EH (cell line): ENCODE measurements at places on chromosomes 16 and 17.

DNA sequence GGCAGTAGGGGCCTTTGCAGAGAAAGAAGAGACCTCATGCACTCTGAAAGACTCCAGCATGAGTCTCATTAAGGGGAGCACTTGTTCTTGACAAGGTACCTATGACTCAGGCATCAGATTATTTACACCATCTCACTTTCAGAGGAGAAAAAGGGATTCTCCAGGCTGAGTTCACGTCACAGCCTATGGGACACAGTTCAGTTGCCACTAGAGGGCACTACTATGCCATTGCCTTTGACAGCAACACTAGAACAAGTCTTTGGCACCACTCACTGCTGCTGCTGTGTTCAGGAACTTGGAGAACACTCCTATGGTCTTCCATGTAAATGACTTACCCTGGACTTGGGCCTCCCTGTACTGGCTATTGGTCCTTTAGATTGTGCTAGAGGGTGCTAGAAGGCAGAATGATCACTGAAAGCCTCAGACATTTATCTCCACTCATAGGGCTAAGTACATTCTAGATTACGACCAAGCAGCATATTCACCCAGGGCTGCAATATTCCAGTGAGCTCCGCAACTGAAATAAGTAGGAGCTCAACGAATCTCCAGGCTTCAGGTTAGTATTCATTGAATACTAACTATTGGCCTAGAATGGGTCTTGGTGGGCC, 225.1 kb upstream of the CA10 start:
- no peak for DNase-seq

DNA sequence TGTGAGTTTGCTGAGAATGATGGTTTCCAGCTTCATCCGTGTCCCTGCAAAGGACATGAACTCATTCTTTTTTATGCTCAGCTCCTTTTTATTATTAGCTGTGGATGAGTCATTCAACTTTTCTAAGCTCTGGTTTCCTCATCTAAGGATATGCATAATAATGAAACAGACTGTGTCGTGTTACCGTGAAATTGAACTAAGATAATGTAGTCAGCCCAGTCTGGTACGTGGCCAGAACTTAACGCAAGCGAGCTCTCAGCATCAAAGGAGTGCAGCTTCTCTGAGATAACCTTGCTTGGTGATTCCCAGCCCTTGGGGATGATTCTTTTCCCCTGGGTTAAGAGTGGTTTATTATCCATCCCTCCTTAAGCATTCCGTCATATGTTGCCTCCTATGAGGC, 454.3 kb upstream of the EEF2KMT start:
- DNase-seq = no peak

DNA sequence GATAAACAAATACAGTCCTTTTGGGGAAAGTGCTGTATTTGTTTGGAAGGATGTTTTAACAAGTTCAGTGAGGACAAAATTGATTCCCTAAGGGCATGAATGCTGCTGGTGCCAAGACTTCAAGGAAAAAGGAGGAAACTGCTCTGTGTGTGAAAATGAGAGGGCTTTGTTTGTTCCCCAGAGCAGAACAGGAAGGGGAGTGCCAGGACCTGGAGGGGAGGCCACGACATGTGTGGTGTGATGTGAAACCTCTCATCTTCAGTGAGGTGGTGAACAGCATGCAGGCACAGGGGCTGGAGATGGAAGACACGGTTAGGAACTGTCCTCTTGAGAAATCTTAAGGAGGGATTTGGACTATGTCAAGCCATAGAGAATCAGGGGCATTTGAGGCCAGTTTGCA, 46.6 kb upstream of the GRIN2A start:
- DNase-seq = no peak

- no peak for DNase-seq
Measured at GRCh38 chr17:48542698-48543106, 2.2 kb downstream of the HOXB2 start.

DNA sequence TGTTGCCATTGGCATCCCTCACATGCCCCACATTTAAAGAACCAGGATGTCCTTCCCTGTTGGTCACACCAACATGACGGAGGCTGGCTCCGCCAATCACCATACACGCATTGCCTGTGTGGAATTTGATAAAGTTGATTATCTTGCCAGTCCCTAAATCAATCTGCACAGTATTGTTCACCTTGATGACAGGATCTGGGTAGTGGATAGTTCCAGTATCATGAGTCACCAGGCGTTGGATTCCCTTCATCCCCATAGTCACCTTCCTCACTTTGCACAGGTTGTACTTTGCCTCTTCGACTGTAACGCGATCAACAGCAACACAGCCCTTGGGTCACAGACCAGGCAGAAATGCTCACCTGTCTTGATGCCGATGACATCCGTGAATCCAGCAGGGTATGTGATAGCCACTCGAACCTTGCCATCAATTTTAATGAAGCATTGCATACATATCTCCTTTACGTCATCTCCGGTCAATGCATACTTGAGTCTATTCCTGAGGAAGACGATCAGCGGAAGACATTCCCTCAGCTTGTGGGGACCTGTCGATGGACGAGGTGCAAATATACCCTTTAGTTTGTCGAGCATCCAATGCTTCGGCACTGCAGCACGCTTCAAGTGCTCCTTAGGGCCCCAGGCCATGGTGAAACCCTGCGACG, 14.2 kb downstream of the CTRB2 start:
- no peak for DNase-seq

DNA sequence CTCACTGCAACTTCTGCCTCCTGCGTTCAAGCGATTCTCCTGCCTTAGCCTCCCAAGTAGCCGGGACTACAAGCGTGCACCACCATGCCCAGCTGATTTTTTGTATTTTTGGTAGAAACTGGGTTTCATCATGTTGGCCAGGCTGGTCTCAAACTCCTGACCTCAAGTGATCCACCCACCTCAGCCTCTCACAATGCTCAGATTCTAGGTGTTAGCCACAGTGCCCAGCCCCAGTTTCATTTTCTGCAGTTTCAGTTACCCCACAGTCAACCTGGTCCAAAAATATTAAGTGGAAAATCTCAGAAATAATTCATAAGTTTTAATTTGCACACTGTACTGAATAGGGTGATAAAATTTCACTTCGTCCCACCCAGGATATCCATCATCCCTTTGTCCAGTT, 28.7 kb downstream of the KNOP1 start:
- no peak for DNase-seq

- no peak for DNase-seq
Measured at GRCh38 chr16:6019490-6019991, 921.9 kb upstream of the EEF2KMT start.

GRCh38 chr16:578870-579405, 9.2 kb downstream of the PIGQ start:
- peak; percentile 59 for DNase-seq

DNA sequence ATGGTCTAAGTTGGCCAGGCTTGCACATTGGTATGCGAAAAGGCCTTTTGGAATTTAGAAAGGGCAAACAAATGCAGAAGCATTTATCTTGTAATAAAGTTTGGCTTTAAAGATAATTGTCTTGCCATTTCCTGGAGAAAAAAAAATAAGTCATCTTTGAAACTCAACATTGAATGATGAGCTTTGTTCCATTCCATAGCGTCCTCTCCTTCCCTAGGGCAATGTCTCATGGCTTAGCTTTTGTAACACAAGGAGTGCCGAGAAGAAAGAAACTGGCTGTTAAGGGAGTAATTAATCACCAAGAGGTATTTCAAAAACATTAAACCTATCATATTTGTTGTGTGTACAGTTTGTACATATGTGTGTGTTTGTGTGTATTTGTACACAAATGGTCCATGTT, 372.3 kb downstream of the NPIPA8 start:
- peak; percentile 2 for DNase-seq

DNA sequence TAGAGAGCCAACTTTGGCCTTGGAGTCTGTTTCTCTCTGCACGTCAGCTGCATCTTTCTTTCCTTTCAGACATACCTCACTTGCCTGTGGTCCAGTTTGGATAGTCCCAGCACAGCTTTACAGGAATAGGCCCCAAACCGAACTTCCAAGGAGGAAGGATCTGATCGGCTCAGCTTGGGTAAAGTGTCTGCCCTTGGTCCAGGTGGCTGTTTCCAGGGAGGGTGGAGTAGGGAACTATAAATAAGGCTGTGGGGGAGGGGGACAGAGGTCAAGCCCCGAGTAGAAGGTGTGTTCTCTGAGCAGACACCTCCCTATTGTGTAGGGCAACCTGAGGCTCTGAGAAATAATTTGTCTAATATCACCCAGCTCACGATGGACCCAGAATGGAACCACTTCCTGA, 29.2 kb upstream of the NKD1 start:
- no peak for DNase-seq

DNA sequence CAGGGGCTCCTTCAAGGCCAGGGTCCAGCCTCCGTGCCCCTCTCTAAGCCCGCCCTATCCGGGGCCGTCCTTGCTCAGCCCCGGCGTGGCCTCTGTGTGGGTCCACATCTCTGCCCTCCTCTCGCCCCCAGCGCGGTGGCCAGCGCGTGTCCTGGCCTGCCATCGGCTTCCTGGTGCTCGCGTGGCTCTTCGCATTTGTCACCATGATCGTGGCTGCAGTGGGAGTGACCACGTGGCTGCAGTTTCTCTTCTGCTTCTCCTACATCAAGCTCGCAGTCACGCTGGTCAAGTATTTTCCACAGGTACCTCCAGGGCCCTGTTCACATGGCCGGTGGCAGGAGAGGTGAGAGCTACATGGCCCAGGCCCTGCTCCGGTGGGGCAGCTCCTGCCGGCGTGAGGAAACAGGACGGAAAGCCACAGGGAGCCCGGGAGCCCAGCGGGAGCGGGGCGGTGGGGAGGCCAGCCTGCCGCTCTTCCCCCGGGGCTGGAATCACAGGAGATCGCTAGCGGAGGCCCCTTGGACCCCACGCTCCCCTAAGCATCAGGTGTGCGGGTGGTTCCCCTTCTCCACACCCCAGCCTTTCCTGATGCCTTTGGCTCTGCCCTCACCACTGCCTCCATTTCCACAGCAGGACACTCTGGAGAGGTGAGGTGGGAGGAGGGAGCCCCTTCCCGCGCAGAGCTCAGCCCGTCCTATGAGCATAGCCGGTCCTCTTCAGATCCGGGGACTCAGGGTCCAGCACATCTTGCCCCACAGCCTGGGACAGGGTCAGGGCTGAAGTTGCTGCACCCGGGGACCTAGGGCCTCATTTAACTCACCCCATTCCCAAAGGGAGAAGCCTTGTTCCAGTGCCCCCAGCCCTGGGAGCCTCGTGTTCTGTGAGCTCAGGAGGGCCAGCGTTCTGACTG, 10.2 kb downstream of the TAX1BP3 start:
- DNase-seq = no peak
